ENCODE measurements at places on chromosomes 5 and 9.

- peak; percentile 86 for DNase-seq
These were observed at the start of gene CFAP90 for GRCh38 chr5:7850395-7851239. Gene CFAP90 (minus strand): TSS chr5:7851133. CDS start chr5:7851021, 112 bp downstream.

DNA sequence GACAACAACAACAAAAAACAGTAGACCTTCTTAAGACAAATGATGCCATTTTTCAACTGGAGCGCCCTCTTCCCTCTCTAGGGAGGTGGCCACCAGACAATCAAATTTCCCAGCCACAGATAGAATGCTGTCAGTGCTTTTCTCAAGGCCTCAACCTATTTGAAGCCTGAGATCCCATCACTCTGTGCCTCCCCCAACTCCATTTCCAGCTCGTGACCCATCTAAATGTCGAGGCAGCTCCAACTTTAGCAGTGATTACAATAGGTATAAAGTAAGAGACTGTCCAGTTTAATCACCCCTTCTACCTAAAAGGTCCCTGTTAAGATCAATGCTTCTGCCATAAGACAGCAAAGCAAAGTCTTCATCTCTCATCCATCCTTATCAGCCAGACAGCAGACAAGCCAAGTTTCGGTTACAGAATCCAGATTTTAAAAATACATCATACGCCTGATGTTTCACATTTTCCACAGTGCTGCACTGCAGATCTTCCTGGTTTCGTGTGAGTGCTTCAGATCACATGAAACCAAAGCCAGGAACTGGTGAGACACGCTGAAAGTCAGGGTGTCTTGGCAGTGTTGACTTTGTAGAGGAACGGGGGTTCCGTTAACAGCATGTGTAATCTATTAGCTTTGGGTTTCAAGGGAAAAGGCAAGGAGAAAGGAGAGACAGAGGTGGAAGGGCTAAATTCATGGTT is 447.8 kb downstream of the ENC1 start:
- DNase-seq, result no peak

DNA sequence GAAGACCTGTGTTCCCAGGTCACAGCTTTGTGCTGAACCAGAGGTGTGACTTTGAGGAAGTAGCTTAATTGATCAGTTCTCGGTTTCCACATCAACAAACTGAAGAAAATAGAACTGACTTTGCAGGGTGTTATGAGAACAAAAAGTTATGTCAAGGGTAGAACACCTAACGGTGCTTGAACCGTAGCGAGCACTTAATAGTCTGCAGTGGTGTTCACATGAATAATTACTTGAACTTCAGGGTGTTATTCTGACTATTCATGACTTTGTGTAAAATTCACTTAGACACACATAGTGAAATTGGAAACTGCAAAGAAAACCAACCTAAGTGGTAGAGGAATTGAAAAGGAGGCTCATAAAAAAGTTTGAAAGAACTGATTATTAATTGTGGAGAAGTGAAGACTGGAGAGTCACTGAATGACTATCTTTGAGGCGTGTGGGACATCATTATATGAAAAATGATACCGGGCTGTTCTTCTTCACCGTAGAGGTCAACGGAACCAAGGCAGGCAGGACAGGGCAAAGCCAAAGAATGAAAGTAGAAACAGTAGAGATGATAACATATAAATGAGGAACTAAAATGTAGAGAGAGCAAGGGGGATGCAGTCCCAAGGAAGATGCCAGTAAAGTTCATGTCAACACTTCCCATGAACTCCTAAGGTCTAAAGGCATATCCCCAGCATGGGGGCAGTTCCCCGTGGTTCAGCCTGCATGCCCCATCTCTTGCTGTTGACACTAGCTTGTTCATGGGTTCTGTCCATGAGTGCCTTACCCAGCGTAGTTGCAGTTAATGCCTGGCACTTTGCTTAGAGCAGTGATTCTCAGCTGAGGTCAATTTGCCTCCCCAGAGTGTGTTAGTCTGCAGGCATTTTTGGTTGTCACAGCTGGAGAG is 118.7 kb downstream of the ZNF462 start:
- no peak for DNase-seq

- peak; percentile 72 for DNase-seq
These were observed 175.1 kb downstream of the CCDC192 start for GRCh38 chr5:127878174-127878750.

- DNase-seq, result no peak
These were observed 419.0 kb downstream of the PLK2 start for GRCh38 chr5:58040846-58041245.

DNA sequence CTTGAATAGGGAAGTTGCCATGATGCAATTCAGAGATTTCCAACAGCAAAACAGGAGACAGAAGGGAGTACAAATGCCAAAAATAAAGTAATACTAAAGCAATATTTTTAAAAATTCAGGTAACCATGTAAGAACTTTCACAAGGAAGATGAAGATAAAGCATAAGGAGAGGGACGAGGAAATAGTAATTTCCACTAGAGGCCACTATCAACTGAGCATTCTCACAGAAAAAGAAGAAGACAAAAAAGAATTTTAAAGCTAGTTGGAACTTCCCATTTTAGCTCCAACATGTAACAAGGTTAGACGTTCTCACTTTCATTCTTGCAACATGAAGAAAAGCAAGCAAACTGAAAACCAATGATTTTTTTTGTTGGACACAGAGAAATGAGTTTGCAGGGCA is 779.9 kb upstream of the CDH6 start:
- DNase-seq, result no peak

- no peak for DNase-seq
These were observed 222.7 kb upstream of the RASEF start for GRCh38 chr9:83285445-83286225.

- no peak for DNase-seq
These were observed 49.0 kb upstream of the ATG10 start for GRCh38 chr5:81922854-81923279.

DNA sequence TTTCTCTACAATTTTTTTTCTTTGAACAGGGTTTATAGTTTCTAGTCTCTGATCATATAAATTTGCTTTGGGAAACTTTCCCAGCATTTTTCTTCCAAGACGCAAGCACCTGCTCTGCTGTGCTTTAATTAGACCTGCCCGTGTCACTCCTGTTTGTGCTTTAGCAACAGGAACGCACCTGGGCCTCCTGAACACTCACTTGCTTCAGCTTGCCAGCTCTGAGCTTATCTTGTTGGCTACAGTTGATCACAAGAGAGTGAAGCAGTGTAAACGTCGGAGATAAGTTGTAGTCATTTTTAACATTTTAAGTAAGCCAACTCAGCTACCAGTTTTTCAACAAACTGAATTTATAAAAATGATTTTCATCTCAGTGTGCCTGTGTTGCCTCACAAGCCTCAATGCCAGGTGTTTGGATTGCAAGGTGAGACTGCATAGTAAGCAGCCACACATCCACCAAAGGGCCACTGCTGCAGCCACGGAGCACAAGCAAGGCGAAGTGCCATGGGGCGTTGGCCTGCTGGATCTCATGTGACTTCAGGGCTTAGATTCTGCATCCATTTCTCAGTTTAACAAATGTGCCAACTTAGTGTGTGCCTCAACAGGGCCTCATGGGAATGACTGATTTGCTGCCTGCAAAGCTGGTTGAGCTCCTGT is 166.9 kb downstream of the TRIO start:
- peak; percentile 69 for DNase-seq

- DNase-seq, result no peak
These were observed 37.2 kb downstream of the FAM240B start for GRCh38 chr9:38682713-38683112.

DNA sequence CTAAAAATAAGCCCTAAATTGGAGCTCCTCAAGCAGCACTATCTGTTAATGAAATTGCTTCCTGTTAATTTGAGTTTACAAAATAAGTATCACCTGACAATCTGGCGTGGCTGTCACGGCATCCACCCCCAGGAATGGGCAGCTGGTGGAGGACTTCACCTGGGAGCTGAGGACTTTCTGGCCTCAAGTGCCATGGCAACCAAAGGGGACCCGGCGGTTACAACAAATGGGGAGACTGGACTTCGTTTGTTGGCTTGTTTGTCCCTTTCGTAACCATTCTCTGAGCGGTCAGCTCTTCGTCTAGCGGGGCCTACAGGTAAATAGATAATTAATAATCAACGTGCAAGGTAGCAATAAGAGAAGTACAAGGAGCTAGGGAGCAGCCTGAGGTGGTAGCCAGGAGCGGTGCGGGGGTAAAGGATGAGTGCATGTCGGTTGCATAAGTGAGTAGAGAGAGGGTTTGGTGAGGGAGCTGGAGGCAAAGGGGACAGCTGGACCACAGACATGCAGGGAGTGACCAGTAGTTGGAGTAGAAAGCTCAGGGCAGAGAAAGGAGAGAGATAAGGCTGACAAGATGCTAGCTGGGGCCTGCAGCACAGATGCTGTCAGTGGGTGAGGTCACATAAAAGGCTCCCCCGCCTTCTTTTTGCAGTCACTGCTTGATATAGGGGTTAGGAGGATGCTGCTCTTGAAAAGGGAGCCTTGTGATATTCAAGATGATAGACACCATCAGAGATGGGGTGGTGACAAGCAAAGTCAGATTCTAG is 62.5 kb downstream of the HSPA4 start:
- no peak for DNase-seq

DNA sequence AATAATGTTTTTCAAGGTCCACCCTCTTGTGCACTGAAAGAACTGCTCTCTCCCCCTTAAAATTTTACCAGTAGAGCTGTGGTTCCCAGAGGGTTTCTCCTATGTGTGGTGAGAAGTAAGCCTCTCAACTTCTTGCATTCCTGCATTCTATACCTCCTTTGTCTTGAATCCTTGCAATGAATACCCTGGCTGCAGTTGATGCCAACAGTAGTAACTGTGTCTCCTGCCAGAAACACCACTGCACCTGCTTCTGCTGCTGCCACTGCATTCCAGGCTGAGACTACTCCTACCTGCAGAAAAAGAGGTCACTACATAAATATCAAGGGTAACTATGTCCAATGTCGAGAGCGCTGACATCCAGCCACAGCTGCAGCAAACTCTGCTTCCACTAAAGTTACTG is 203.7 kb downstream of the TMEM167A start:
- no peak for DNase-seq

GRCh38 chr5:19630876-19631275 is 357.1 kb downstream of the CDH18 start:
- no peak for DNase-seq

DNA sequence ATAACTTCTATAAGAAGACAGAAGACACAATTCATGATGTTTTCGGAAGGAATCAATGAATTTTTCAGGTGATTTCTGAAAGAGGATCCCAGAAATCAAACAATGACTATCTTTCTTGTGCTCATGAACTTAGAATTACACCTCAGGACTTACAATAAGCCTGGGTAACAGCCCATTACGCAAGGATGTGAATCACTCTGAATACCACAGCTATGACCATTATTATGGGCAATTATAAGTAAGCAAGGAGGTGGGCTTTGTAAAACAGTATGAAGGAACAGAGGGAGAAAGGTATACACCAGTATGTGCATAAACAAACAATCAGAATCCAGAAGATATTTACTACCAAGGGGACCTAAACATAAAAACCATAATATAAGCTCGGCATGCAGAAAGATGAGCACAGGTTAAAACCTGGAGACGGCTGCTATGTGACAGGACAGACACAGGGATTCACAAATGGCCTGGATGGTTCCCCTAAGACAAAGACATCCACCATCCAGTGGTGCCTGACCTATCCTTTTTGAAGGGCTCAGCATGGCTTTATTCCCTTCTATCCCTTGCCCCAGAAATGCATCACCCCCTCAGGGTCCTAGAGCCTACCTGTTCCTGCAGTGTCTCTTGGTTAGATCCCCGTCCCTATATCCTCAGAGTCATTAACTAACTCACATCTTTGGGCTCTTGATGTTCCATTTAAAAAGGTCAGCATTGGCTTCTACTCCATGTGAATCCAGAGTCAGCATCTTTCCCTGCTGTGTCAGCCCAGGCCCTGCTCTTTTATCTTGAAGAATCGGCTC is 21.8 kb upstream of the PPP2CA start:
- DNase-seq, result no peak

DNA sequence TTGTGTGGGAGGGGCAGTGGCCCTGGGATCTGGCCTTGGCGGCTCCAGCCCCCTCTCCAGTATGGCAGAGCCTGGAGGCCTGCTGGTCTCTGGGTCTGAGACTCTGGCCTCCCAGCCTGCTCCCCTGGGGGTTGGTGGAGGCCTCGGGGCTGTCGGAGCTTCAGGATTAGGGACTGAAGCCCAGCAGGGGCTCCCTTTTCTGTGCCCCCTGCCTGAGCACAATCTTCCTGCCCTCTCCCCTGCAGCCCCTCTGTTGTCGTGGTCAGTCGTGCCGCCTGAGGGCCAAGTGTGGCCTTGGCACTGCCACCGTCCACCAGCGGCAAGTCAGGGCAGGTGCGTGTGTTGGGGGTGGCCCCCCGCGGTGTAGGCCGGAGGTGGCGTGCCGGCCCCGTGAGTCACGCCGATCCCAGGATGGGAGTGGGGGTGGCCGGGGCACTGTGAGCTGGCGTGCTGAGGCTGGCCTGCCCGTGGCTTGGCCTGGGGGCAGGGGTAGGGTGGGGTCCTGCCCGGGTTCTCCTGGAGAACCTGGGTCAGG is 53.6 kb downstream of the RXRA start:
- DNase-seq, result peak; percentile 59

DNA sequence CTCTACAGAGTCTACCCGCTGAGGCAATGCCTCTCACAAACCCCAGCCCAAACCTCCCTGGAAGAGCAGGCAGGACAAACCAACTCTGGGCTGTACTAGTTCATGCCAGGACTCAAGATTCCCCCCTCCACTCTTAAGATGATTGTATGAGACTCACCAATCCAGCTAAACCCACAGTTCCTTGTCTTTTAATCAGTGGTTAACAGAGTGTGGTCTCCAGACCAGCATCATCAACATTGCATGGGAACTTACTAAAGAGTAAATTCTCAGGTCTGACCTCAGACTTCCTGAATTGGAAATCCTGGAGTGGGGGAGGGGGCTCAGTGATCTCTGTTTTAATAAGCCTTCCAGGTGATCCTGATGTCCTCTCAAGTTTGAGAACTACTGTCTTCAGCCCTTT is 240.9 kb downstream of the GAS1 start:
- no peak for DNase-seq

- no peak for DNase-seq
These were observed 366.9 kb upstream of the NUDT12 start for GRCh38 chr5:103929338-103930013.

GRCh38 chr9:129480227-129480626 is 140.7 kb downstream of the C9orf50 start:
- no peak for DNase-seq

DNA sequence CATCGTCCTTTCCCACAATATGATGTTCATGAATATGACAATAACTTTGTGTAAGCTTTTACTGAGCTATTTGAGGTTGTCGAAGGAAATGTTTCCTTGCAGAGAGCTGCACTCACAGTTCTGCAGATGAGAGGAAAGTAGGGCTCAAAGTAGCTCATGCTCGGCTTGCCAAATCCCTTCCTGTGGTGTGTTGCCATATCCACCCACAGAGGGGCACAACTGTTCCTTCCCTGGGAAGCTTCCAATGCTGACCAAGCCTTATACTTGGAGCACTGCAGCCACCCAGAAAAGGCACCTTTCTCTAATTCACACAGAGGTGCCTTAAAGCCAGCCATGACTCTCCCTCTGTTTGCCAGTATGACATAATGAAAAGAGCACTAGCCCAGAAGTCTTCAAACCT is 390.3 kb downstream of the CAAP1 start:
- no peak for DNase-seq

GRCh38 chr9:35915681-35916294 is 6.5 kb downstream of the SPAAR start:
- DNase-seq, result no peak
